ENCODE measurements at places on chromosomes 16 and 17.

GRCh38 chr16:89721546-89722391, 432 bp downstream of the ZNF276 start:
- no peak for DNase-seq

- no peak for DNase-seq
Measured at GRCh38 chr16:54102888-54103866, 183.4 kb downstream of the IRX3 start.

- DNase-seq, result no peak
Measured at GRCh38 chr16:8806272-8806983, 8.8 kb downstream of the PMM2 start.

DNA sequence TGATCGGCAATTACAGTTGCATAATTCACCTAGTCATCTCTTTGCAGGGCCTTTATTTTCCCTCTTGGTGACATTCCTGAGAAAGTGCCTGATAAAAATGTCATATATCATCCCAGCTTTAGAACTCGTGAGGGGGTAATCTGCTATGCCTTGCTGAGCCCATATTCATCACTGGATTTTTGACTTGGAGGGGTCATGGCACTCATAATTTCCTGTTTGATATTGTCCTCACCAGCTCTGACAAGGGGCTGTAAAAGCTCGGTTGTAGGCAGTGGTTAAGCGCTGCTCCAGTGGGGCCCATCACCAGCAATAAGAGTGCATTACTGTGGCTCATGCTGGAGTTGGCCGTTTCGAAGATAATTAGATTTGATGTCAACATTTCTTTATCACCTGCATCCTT, 227.3 kb downstream of the IRX3 start:
- DNase-seq, result no peak

DNA sequence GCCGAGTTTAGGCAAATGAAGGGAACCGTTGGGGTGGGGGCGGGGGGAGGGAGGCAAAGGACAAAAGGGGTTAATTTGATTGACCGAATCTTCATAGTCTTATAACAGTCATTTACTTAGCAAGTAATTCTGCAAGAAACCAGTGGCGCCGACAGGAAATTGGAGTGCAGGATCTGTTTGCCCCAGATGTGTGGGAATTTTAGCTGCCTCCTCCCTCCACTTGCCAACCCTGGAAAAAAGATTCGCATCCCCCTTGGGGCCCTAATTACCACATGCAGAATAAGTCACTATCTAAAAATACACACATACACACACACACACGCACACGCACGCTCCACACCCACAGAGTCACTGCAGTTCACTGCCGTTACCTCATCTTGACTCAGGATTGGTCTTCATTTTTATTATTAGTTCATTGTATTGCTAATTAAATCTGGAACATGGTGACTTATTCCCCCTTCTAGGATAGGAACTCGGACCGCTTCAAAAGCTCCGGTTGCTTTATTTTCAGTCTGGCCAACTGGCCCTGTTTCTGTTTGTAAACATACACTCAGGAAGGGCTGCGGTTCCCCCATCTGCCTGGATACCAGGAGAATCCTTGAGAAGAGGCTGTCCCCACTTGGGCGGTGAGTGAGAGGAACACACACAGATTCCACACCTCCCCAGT, 241.6 kb upstream of the SALL1 start:
- DNase-seq, result no peak

- DNase-seq, result no peak
Measured at GRCh38 chr16:11091021-11091785, 146.8 kb downstream of the CLEC16A start.

- no peak for DNase-seq
Measured at GRCh38 chr17:74654742-74655141, 31.2 kb upstream of the CD300E start.

DNA sequence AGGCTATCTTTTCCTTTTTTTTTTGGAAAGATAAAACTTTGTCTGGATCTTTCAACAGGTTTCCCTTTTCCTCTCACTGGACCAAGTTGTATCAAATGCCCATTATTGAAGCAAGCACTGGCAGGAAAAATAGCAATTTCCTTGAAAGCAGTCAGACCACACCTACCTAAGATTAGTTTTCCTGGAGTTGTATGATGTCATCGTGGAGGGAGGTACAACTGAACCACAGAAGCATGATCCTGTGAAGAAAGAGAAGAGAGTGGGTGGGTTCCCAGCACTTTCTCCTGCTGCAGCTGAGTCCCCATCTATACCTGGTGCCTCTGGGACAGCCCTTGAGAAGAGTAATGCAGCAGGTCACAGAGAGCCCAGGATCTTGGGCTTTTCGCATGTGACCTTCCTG, 63.6 kb upstream of the ERCC4 start:
- DNase-seq, result no peak

GRCh38 chr17:59851439-59852375, 41.0 kb downstream of the TUBD1 start:
- no peak for DNase-seq

DNA sequence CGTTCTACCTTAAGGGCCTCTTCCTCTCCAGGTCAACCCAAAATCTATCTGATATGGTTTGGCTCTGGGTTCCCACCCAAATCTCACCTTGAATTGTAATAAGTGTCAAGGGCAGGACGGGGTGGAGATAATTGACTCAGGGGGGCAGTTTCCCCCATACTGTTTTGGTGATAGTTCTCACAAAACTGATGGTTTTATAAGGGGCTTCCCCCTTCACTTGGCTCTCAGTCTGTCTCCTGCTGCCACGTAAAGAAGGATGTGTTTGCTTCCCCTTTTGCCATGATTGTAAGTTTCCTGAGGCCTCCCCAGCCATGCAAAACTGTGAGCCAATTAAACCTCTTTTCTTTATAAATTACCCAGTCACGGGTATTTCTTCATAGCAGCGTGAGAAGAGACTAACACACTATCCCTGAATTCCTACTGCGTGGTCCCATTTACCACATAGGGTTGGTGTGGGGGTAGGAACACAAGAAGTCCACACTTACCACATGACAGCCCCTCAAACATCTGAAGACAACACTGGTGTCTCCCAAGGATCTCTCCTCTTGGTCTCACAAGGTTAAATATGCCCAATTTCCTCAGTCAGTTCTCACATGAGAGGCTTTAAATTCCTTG, 8.2 kb downstream of the COTL1 start:
- DNase-seq, result no peak

- DNase-seq, result peak; percentile 49
Measured at GRCh38 chr16:31427441-31428278, 500 bp downstream of the COX6A2 start.

- DNase-seq, result no peak
Measured at GRCh38 chr16:81106826-81107503, 10.8 kb upstream of the GCSH start.

DNA sequence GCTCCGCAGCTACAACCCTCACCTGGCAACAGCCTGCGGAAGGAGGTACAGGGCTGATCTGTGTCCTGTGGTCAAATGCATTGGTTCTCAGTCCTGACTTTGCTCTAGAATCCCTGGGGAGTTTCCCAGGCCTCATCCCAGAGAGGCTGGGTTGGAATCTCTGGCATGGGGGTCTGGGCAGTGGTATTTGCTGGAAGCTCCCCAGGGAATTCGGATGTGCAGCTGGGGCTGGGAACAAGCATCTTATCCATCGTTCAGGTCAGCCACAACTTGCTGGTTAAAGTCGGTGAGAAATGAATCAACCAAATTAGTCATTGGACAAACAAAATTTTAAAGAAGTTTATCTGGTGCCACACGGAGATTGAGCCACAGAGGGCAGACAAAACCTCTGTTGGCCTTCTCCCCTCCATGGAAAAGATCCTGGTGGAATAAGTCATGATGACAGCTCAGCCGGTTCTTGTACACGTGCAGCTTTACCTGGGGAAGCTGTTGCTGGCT, 231.2 kb downstream of the FOXL1 start:
- no peak for DNase-seq

- no peak for DNase-seq
Measured at GRCh38 chr16:10218490-10219206, 36.4 kb upstream of the GRIN2A start.

DNA sequence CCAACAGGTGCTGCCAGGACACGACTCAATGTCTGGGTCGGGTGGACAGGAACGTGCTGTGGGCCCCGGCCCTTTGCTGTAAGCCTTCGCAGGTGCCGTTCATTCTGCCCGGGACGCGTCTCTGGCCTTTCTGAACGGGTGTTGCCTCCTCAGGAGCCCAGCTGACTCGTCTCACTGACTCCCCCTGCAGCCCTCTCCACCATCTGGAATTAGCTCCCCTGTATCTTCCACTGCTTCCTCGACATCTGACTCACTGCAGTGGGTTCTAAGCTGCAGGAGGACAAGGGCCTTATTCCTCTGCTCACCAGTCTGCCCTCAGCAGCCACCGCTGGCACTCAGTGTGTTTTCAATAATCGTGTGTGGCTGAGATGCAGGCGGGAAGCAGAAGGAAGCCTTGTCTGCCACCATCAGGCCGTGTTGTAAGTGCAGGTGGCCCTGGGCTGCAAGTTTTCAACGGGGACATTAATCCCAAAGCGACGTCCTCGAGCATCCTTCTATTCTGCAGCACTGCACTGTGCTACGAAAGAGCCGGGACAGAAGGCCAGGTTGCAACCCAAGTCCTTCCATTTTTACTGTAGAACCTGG, 256.2 kb downstream of the FOXL1 start:
- no peak for DNase-seq

GRCh38 chr16:57310801-57311200, 26.3 kb upstream of the PLLP start:
- no peak for DNase-seq

DNA sequence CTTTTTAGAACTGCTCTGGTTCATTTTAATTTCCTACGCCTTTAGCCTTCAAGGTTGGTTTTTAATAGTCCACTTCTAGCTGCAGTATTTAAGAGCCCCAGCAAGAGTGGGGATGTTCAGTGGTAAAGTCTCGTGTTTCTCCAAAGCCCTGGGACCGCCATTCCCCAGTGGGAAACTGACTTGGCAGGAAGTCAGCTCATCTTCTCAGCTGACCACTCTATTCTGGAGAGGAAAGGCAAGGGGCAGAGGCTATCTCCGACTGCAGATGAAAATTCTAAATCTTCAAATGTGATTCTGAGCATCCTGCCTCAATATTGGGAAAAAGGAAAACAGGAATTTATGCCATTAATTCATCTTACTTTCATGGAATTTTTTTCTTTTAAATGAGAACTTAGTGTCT, 35.5 kb downstream of the HS3ST3B1 start:
- DNase-seq, result no peak

DNA sequence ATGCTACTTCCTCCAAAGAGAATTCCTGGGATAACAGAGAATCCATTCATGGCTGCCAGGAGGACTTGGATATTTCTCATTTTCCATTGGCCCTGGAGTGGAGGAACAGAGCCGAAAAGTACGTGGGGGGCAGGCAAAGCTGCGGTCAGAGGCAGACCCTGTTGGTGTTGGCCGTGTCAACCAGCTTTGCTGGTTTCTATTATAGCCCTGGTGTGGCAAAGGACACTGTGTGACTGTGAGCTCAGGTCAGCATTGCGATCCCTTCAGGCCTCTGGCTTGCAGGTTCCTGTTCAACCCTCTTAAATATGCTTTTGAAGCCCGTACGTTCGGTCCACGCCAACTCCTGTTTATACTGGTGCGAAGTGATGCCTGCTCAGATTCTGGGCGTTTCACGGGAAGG, 596.2 kb downstream of the MAF start:
- no peak for DNase-seq

- no peak for DNase-seq
Measured at GRCh38 chr16:68344252-68344651, 33.4 kb downstream of the PRMT7 start.

DNA sequence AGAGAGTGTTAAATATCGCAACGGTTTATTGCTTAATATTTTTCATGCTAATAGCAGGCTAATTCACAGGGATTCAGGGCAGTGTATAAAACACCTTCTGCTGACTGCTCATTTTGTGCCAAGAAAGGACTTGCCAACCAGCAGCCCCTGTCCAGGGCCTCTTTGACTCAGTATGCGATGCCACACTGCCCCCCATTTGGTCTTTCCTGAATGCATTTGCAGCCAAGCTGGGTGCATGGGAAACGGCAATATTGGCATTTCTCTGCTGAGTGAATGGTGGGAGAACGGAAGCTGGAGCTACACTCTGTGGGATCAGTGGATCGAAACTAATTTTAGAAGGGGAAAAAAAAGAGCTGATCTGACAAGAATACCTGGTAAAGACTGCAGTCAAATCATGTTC, 152.9 kb upstream of the C16orf82 start:
- no peak for DNase-seq

- no peak for DNase-seq
Measured at GRCh38 chr17:41284043-41284442, 8.5 kb downstream of the KRTAP9-7 start.

DNA sequence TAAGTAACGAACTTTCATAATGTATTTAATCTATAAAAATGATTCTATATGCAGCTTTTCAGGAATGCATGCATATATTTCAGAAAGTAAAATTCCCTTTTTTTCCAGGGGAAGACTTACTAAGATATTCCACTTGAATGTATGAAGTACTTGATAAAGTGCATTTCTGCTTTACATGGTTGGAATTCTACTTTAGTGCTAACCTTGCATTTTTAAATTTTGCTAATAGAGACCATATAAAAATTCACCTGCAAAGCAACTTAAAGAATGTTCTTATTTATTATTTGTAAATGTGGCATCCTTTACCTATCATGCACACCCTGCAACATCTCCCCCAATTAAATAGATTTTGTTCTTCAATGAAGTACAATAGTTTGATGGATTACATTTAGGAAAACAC, 392.8 kb downstream of the KCNJ2 start:
- no peak for DNase-seq

GRCh38 chr16:50457423-50457822, 88.6 kb upstream of the BRD7 start:
- no peak for DNase-seq

DNA sequence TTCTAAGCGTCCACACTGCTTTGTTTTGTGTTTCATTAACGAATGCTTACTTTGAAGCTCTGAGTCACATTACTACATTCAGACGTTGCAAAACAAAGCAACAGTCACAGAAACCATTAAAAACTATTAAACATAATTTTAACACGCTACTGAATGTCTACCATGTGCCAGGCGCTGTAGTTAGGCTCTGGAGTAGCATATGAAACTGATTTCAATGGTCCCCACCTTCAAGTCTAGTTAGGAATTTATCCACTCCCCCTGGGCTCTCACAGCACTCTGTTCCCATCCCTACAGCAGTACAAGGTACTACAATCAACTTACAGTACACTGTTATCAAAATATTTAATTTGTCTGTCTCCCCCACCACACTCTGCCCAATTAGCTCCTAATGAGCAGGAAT, 631 bp downstream of the UTP6 start:
- no peak for DNase-seq

DNA sequence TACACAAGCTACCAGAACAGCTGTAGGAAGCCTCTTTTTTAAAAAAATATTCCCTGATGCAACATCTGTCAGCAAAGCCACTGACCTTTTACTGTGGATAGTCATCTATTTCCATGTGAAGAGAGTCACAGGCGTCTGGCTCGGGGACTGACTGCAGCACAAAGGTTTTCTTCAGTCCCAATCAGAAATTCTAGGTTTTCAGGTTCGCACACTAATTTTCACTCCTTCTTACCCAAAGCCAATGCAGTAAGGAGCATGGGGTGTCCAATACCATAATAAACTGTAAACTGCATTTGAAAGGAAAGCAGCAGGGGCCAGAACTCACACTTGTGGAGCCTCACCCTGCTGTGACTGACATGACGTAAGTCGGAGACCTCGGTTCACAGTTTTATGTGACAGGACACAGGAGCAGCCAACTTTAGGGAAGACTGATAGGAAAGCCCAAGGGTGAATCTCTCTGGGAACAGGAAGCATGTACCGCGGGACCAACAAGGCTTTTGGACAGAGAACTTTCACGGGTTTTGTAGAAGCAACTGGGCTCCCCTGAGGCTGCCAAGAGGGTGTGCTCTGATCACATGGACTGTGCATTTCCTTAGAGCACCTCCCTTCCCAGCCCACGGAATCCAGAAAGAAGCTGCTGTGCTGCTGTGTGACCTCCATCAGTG, 9.1 kb upstream of the TMEM100 start:
- DNase-seq, result no peak

- DNase-seq, result no peak
Measured at GRCh38 chr17:4509401-4509800, 10.7 kb downstream of the SPNS2 start.

All from renal cortex interstitium (tissue), 15 donors.